ENCODE measurements at places on chromosomes 5 and 9. TPM values are rescaled to one million over a fixed set of nuclear protein-coding genes. Genes with fewer than 3 reads are reported as not detected.

GRCh38 chr5:74040065-74040551 lies 414.1 kb downstream of the ARHGEF28 start:
- H3K27ac ChIP-seq, result no peak overlapping the region
- H3K36me3 ChIP-seq, result no peaks in the 10 kb centered on the region
- DNase-seq, result peak; percentile 71
- peaks cover 35% of the 10 kb centered on the region for H3K4me1 ChIP-seq
- no peak overlapping the region for H3K4me3 ChIP-seq
- no peaks in the 10 kb centered on the region for H3K27me3 ChIP-seq

- H3K27ac ChIP-seq, result peak overlapping the region; percentile 15
- no peaks in the 10 kb centered on the region for H3K27me3 ChIP-seq
- no peak overlapping the region for H3K4me3 ChIP-seq
Observed at GRCh38 chr5:172743112-172743959, 27.7 kb downstream of the DUSP1 start.

TAF11L5 gene
- not detected for total RNA-seq

DNA sequence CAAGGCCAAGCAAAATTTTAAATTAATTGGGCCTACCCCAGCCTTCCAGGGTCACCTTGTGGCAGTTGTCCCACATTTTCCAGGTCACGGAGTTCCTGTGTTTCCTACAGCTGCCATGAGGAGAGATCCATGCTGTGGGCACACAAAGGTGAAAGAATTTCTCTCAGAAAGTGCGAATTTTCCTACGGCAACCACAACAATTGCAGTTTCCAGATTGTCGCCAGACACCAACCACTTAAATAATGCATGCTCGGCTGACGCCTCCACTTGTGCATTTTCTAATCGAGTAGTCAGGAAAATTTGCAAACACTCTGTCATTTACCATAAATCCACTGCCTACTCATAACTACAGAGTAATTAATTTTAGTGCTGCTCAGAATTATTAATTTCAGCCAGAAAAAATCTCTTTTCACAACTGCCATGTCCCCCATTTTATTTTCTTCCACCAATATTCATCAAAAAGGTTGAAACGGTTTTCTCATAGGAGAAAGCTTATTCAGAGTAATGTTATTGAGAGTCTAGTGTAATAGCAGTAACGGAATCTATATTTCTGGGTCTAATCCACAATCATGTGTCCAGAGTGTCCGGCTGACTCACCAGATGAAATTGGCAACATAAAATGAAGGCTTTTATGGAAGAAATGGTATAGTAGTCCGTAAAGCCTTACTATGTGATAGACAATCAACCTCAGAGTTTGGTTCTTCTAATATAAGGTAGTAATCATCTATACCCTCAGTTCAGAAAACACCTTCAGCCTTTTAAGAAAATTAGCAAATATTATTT lies 389.8 kb downstream of the NR2F1-AS1 start:
- H3K4me1 ChIP-seq, result no peaks in the 10 kb centered on the region
- no peak overlapping the region for H3K4me3 ChIP-seq

TMEM215 gene
- total RNA-seq, result 0.06 TPM

GRCh38 chr5:137572042-137572695 lies 73.0 kb upstream of the SPOCK1 start:
- H3K4me3 ChIP-seq, result no peak overlapping the region
- H3K27ac ChIP-seq, result no peak overlapping the region
- no peaks in the 10 kb centered on the region for H3K4me1 ChIP-seq

DNA sequence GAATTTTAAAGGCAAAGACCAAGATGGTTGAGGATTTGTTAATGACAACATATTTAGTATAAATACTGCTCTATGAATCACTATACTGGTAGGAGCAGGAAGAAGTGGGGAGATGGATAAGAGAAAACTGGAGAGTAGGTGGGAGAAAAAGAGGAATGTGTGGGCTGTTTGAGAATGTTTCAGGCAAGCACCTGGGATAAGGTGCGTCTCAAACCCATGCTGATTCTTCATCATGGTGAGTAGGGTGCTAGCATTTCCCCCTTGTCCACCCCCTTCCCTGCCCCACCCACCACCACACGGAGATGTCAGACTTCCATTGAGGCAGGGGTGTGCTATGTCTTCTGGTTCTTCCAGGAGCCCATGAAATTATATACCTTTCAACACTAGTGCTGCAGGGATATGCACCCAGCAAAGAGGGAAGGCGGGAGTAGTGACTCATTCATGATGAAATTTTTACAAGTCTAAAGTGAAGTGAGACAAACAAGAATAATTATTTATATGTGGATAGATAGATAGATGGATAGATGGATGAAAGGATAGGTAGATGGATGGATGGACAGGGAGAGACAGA lies 54.3 kb downstream of the MTX3 start:
- DNase-seq, result no peak
- no peak overlapping the region for H3K27ac ChIP-seq
- no peaks in the 10 kb centered on the region for H3K36me3 ChIP-seq
- H3K4me3 ChIP-seq, result no peak overlapping the region
- H3K4me1 ChIP-seq, result peaks cover 3% of the 10 kb centered on the region

AJM1 gene
- total RNA-seq, result 4.3 TPM

DNA sequence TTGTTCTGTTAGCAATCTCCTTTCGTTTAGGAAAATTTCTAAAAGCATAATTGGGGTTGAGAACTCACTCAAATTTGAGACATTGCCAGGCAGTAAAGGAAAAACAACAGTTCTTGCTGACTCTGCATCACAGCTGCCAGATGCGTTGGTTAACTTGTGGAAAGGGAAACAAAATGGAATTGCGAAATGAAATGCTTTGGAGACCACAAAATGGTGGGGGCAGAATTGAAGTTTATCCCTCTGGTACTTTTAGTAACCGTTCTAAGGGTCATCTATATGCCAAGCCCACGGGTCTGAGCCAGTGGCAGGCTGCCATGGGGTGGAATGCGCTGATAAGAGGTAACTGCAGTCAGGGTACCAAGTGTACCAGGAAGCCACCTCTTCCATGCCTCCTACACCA lies 28.6 kb upstream of the SELENOP start:
- H3K27me3 ChIP-seq, result no peaks in the 10 kb centered on the region
- H3K36me3 ChIP-seq, result no peaks in the 10 kb centered on the region
- H3K4me1 ChIP-seq, result peaks cover 17% of the 10 kb centered on the region
- no peak overlapping the region for H3K4me3 ChIP-seq
- no peak overlapping the region for H3K27ac ChIP-seq
- DNase-seq, result peak; percentile 98

DNA sequence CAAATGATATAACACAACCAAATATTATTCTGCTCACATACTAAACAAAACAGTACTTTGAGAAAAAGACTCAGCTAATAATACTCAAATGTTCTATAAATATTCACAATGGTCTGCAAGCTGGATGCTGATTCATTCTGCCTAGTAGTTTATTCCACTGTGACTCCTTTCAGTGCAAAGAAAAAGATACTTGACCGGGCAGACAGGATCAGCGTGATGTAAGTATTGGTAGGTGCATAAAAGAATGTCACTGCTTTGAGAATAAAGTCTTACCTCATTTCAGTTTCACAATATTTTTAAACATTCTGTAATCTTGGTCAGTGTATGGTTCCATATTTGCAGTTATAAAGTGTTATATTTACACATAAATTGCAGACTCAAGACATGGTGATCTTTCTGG lies 223.0 kb upstream of the NUDT12 start:
- H3K36me3 ChIP-seq, result no peaks in the 10 kb centered on the region
- no peaks in the 10 kb centered on the region for H3K27me3 ChIP-seq
- H3K4me1 ChIP-seq, result no peaks in the 10 kb centered on the region

- no peaks in the 10 kb centered on the region for H3K36me3 ChIP-seq
- no peaks in the 10 kb centered on the region for H3K4me1 ChIP-seq
- no peaks in the 10 kb centered on the region for H3K27me3 ChIP-seq
Observed at GRCh38 chr5:169106911-169107706, 193.8 kb downstream of the SLIT3 start.

SLC9A3 gene
- total RNA-seq, result 3.8 TPM

DNA sequence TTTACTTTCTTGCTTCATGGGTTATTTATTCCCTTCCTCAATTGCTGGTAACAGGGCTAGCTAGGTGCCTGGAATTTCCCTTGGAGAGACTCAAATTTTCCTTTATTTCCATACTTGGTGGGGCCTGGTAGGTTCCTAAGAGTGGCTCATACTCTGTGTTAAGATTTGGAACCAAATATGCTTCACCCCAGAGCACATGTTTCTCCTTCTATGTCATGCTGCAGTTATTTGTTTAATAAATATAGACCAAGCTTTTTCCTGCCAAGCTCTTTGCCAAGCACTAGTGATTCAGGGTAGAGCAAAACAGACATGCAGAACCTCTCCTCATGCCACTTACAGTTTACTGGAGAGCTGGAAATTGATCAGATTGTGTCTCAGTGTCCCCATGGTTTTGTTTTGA lies 290.3 kb upstream of the SGCD start:
- H3K27me3 ChIP-seq, result no peaks in the 10 kb centered on the region
- peak overlapping the region; percentile 69 for H3K27ac ChIP-seq
- no peak overlapping the region for H3K4me3 ChIP-seq
- no peak for DNase-seq

KCNV2 gene
- not detected for total RNA-seq

Measured in lung (tissue), 17 donors.